ENCODE measurements at places on chromosomes 2 and 18. TPM values are rescaled to one million over a fixed set of nuclear protein-coding genes. Genes with fewer than 3 reads are reported as not detected.

The CYP27A1 gene
- total RNA-seq: 263 TPM

- no peak for DNase-seq
These were observed 56.3 kb upstream of the UPP2 start for GRCh38 chr2:158045362-158045761.

DNA sequence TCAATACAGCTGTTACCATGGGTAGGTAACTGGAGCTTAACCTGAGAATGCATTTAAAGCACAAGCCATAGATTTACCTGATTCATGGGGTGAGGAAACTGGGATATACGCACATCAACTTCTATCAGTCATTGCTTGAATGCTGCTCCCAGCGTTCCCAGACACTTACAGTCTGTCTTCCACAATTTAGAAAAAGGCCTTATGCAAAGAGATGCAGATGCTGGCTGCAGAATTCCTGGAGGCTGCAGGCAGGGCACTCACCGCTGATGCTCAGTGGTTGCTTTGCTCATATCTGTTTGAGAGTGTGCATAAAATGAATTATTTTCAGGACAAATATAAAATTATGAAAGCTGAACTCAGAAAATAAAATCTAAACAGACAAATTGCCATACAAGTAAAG, 950.7 kb upstream of the PIK3C3 start:
- no peak for DNase-seq

- no peak for DNase-seq
These were observed 1.8 kb downstream of the RTKN start for GRCh38 chr2:74439803-74440377.

The FAM136A gene
- 24.3 TPM for total RNA-seq

The FAM117B gene
- 2.3 TPM for total RNA-seq

The ALK gene
- not detected for total RNA-seq

The GPBAR1 gene
- 1.3 TPM for total RNA-seq

DNA sequence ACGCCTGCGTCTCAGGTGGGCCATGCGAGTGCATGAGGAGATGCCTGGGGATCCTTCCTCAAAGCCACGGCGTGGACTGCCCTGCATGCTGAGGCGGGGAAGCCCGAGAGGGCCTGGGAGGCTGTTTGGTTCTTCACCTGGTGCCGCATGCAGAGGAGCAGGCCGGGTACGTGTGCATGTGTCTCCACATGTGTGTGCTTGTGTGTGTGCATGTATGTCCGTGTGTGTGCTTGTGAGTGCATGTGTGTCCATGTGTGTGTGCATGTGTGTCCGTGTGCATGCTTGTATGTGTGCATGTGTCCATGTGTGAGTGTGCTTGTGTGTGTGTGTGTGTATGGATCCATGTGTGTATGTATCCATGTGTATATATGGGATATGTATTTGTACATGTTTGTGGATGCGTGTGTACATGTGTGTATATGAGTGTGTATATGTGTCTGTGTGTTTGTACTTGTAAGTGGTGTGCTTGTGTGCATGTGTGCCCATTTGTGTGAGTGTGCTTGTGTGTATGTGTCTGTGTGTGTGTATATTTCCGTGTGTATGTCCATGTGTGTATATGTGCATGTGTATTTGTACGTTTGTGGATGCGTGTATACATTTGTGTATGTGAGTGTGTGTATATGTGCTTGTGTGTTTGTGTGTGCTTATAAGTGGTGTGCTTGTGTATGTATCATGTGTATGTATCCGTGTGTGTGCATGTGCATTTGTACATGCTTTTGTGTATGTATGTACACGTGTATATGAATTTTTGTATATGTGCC, 79.0 kb downstream of the PTGR3 start:
- no peak for DNase-seq

The CCNYL1 gene
- total RNA-seq: 9.2 TPM

GRCh38 chr2:38711558-38711957, 39.6 kb downstream of the SRSF7 start:
- DNase-seq: no peak
